CD4-positive, alpha-beta T cell (primary cell): ENCODE measurements at places on chromosomes 16 and 17.

DNA sequence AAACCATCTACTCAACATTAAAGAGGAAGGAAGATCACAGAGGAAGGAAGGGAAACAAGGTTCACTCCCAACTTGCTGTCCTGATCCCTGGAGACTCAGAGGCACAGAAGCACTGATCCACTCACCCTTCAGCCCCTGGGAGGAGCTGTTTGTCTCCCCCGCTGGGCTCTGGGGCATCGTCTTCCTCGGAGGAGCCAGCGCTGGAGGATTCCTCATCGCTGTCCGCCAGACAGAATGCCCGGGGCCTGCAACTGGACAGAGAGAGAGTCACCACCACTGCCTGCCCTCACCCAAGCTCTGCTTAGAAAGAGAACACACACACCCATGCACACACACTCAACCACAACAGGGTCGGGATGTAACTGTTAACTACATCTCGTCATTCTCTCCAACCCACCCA is 24.8 kb upstream of the ERN1 start:
- DNase-seq, result no peak

- no peak for DNase-seq
Observed at GRCh38 chr16:69193855-69194254, 6.9 kb downstream of the SNTB2 start.

- peak; percentile 22 for DNase-seq
Observed at GRCh38 chr17:63950940-63951907, 19.1 kb upstream of the CD79B start.

DNA sequence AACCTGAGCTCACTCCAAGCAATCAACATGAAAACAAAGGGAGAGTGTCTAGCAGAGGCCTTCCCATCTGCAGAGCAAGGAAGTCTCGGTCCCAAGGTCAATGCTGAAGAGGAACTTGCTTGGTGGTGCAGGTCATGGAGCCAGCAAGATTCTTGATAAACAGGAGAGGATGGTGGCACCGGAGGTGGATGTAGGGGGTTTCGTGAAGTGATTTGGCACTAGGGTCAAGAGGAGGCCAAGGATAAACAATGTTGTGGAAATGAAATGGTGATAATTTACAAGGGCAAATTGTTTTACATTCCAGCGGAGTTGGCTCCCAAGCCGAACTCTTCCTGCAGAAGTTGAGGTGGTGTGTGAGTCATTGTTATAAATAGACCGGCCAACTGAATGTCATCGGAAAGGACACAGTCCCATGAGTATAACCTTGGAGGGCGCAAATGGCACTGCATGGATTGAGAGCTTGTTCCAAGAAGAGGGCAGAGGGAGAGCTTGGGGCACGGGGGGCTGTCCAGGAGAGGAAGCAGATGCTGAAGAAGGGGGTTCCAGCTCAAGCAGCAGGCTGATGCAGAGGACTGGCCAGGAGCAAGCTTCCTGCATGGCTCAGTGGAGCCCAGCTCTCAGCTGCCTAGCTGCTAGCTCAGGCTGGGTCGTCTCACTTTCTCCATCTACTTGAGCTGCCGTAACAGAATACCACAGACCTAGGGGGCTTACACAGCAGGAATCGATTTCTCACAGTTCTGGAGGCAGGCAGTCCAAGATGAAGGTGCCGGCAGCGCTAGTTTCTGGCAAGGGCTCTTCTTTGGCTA is 136.6 kb downstream of the COPRS start:
- DNase-seq, result no peak

DNA sequence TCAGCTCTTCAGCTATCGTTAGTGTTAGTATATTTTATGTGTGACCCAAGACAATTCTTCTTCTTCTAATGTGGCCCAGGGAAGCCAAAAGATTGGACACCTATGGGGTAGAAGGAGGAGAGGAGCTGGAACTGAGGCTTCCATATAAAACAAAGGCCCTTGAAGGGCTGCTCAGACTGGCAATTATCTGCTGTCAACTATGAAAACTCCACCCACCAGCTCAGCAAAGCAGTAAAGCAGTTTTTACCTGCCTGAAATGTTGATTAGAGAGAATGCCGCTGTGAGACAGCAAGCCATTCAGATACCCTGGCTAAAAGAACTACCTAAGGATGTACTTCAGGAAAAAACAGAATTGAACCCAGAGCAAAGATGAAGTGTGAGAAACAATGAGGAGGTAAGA is 45.9 kb upstream of the GNAO1 start:
- DNase-seq, result no peak

DNA sequence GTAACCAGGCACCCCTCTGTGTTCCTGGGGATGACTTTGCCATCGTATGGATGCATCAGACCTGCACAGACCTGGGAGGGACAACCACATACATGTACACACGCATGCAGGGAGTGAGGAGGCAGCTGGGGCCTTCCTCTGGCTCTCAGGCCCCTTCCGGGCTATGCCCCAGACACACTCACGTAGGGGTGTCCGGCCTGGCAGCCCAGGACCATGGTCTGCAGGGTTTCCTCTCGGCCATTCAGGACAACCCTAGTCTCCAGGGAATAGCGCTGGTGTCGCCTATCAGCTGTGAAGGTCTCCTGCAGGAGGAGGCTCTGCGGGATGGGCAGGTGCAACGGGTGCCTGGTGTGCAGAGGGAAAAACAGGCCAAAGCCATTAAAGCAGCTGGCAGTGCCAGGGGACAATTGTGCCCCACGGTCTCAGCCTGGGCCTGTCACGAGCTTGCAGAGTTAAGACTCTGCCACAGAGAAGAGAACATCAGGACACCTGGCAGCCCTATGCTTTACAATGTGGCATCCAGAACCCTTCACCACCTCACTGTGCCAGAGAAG is 101.4 kb downstream of the RMI2 start:
- no peak for DNase-seq

DNA sequence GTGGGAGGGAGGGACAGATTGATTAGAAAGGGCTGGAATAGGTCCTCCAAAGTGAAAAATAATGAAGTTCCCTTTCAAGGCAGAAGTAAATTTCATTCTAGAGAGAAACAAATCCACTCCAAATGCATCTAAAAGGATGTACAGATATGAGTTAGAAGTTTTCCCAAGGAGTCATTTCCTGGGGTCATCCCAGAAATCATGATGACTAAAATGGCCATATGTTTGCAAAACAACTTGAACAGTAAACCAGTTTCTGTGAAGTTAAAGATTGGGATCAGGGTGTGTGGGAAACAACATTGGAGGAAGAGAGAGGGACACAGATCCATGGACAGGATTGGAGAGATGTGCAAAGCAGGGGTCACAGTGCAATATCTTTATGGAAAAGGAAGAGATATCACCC is 32.5 kb upstream of the ARHGAP44 start:
- DNase-seq, result no peak

DNA sequence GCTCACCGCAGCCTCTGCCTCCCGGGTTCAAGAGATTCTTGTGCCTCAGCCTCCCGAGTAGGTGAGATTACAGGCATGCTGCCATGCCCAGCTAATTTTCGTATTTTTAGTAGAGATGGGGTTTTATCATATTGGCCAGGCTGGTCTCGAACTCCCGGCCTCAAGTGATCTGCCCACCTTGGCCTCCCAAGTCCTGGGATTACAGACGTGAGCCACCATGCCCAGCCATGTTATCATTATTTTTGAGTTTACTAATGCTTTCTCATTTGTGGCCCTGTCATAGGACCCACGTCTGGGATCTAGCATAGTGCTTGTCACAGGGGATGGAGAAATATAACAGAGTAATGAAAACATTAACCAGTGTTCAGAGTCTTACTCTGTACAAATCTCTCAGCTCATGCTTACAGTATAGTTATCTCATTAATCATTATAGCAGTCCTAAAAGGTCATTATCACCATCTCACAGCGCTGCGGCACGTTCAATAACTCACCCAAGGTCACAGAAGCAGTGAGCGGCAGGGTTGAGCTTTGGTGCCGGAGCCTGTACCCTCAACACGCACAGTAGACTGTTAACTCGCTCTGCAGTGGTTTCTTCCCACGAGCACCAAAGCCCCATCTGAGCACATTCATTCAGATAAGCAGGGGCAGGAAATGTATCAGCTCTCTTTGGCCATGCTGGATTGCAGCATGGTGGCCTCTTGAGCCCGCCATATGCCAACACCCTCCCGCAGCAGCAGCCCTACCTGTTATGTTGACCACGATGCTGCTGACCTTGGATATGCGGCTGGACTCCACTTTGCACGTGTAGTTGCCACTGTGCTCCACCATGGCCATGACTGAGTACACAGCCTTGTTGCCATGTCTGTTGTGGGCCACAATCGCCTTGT is 21.4 kb downstream of the PECAM1 start:
- no peak for DNase-seq

- no peak for DNase-seq
Observed at GRCh38 chr17:19244357-19244756, 7.2 kb downstream of the EPN2 start.

DNA sequence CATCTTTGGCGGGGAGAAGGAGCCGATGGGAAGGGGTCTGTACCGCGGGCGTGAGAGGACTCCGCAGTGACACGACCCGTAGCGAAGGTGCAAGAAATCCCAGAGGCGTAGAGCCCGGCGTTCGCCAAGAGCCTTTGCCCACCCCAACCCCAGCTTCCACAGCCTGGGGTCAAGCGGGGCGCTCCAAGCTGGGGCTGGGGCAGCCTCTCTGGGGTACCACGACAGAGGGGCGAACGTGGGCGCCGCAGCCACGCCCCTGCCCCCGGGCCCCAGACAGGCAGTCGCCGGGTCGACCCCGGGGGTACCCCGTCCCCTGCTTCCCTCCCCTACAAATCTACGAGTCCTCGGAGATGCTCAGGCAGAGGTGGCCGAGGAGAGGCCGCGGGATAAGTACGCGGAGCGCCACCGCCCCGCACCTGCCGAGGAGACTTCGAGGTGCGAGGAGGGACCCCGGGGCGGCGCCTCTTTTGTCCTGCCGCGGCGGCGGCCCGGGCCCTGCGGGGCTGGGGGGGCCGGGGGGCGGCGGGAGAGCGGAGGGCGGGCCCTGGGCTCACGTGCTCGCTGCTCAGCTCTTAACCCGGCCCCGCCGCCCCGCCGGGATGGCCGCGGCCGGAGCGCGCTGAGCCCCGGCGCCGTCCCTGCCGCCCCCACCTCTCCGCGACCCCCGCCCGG is at the start of gene ADAM11:
Gene ADAM11 (plus strand): TSS at position 575 of the 672 bp plus-strand sequence. CDS start 212 bp downstream, outside the sequence.
- peak; percentile 24 for DNase-seq

- DNase-seq, result no peak
Observed at GRCh38 chr17:66915792-66916191, 48.7 kb upstream of the CACNG4 start.

DNA sequence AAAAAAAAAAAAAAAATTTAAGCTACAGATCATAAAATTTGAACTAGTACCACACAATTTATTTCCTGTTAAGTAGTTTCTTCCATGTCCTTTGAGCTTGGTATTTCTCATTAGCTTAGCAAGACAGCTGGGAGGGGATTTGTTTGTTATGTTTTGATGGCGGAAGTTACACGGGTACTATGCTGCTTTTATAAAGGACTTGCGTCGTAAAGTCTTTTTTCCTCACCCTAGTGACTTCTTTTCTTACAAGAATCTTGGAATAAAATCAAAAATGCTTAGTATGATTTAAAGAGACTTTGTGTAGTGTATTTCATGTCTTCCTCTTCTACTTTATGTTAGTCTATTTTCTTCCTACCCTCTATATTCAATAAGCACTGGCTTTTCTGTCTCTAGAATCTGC is 89.1 kb downstream of the NLK start:
- no peak for DNase-seq
